ENCODE measurements at places on chromosomes 3 and 15.
A peak's percentile ranks its signal among the peaks of the same experiment; 100 is the strongest.

DNA sequence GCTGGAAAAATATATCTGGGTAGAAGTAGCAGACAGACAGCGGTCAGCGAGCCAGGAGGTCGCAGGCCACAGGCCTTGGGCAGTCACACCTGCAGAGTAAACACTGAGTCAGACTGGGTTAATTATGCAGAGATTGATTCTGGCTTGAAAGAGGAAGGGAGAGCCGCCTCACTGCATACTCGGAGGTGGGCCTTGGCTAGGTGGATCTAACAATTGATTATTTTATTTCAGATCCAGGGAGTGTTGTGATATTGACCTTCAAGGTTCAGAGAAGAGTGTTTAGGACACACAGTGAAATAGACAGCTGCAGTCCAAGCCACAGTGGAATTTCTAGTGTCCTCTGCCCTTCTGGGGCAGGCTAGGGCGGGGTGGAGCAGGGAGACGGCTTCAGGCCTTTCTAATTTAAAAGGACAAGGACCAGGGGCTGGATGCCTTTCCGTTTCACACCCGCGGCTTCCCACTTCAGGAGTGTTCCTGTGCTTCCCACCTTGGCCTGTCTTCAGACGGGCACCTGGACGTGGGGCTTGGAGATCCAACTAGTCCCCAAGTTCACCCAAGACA is 237.3 kb downstream of the XXYLT1 start:
- no peak for DNase-seq

DNA sequence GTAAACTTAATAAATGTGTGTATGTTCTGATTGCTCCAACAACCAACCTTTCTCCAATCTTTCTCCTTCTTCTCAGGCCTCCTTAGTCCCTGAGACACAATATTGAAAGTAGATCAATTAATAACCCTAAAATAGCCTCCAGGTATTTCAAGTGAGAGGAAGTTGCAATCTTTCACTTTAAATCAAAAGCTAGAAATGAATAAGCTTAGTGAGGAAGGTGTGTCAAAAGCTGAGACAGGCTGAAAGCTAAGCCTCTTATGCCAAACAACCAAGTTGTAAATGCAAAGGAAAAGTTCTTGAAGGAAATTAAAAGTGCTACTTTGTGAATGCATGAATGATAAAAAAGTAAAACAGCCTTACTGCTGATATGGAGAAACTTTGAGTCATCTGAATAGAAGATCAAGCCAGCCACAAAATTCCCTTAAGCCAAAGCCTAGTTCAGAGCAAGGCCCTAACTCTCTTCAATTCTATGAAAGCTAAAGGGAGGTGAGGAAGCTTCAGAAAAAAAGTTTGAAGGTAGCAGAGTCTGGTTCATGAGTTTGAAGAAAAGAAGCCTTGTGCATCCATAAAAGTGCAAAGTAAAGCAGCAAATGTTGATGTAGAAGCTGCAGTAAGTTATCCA is 38.6 kb downstream of the CCDC80 start:
- no peak for DNase-seq

DNA sequence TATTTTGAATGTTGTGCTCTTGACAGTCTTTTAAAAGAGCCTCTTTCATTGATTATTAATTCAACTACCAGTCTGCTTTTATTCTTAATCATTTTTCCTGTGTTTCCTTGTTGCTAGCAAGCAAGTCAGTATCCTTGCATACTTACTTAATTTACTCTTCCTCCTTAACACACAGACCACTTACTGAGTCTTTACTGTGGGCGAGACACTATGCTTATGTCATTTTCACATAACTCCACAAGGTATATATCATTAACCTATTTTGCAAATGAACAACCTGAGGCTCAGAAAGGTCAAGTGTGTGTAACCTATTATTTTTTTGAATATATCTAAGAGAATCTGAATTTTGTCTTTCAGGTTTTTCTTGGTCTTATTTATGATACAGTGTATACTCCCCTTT is 130.9 kb downstream of the WDR76 start:
- DNase-seq: no peak

DNA sequence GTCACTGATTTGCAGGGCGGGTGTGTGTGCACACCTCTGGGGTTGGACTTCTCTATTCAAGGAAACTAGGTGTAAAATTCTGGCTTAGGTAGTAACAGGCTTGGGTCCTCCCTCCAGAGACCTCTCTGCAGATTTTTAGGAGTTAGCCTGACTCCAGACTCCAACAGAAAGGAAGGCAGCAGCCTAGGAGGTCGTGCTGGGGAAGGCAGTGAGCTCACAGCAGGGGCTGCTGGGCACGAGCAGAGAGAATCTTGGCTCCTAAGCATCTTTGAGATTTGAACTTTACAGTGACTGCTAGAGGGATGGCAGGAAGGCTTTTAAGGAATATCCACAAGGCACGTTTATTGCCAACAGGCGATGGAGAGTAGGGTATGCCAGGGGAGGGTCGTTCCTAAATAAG is 612.6 kb downstream of the FOXP1 start:
- no peak for DNase-seq

- no peak for DNase-seq
Observed at GRCh38 chr15:34652726-34653033, 69.2 kb upstream of the GOLGA8B start.

DNA sequence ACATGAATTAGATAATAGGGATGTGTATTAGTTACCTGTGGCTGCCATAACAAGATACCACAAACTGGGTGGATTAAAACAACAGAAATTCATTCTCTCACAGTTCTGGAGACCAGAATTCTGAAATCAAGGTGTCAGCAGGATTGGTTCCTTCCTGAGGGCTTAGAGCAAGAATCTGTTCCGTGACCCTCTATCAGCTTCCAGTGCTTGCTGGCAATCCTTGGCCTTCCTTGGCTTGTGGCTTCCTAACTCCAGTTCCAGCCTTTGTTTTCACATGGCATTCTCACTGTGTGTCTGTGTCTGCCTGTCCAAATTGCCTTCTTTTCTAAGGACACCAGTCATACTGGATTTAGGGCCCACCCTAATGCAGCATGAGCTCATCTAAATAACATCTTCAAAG is 94.4 kb upstream of the NR2E3 start:
- DNase-seq: no peak

DNA sequence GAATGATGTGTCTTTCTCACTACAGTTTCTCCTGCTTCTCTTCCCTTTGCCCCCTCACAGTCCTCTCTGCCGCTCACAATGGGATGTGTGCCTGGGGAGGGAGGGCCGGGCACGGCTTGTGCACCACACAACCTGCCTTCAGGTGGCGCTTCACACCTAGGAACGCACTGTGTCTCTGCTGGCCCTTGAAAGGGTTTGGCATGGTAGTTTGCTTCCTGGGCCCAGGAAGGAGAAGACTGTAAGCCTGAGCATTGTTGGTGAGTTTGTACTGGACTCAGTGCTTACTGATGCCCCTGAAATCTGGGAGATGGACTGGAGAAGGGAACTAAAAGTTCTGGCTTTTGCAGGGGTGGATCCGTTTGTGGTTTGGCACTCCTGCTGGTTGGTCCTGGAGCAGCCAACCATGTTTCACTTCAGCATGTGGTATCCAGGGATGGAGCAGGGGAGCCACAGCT is 9.2 kb downstream of the ALPK3 start:
- DNase-seq: no peak

DNA sequence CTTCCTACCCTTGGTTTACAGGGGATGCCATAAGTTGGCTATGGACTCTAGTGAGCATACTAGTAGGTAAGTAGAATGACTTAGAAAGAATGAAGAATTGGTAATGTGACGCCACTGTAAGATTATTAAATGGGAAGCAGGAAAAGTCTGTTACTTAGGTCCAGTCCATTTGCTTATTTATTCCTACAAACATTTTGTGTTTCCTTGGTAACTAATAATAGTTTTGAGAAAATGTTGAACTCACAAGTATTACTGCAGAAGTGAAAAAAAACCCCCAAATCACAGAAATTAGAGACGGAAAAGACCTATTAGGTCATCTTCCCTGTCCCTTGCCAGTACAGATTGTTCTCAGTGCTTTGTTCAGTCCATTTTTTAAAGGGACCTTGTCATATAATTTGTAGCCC is 63.5 kb downstream of the CMSS1 start:
- DNase-seq: no peak

- no peak for DNase-seq
Observed at GRCh38 chr3:143835312-143835711, 13.0 kb downstream of the SLC9A9 start.

DNA sequence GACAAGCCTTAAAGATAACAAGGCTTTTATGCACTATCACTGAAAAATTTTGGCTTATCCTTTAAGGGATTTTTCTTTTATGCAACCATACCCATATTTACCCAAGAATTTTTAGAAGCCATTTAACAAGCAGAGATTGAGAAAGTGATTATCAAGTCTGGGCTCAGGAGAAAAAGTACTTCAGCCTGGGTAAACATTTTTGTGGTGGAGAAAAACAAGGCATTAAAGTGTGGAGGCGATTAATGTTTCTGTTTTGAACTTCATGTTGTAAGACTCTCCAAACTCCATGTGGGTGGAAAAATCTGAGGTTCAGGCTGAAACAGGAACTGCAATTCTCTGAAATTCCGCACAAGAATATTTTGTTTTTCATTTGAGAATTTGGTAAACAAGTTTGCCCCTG is 260.4 kb upstream of the KCNMB2 start:
- no peak for DNase-seq

DNA sequence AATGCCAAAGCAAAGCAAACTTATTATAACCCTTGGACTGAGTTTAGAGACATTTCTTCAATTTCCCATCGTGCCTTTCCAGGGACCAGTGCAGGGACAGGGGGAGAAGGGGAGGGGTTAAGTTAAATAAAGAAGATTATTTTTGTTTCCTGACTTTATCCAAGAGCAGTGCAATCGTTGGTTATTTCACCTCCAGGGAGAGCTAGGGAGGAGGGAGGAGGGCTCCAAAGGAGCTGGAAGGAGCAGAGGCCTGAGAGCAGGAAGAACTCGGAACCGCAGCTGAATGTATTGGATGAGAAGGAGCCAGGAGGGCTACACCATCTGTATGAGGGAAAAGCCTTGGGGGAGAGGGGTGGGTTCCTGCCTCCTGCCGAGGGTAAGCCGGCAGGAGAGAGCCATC is 20.7 kb downstream of the HAPLN3 start:
- no peak for DNase-seq

DNA sequence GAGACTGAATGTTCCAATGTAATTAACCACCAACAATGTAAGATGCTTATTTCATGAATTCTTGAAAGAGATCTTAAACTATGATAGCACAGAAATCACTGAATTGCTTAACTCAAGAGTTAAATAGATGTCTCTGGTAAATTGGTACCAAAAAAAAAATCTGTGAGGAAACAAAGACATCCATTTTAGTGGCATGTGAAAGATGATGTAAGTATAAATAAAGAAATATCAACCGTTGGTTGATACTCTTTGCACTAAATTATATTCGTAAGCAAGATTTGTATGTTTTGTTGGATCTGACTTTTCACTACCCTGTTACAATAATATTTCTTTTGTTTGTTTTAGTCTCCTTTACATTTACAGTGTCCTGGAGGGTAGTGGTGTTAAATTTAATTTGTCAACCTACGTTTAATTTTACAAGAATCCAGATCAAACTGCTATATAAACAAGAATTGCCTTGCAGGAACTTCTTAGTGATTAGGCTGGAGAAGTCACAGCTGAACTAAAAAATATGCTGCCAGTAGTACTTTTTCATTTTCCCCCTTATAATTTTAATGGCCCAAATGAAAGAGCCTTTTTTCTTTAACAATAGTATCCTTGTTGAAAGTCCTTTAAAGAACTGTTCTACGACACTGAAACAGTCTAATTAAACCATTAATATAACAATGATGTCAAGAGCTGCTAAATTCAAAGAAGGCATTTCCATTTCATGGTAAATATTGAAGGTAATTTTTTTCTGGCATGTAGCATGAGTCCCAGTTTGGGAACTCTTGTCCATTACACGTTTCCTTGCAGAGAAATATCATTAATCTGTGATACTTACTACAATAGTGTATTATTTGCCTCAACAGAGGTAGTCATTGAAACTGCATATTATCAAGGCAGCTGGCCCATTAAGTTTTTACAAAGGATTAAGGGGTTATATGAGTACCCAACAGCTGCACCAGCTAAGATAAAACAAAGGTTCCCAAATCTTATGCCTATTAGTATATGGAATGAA is 109.6 kb upstream of the PHLDB2 start:
- no peak for DNase-seq

- DNase-seq: no peak
Observed at GRCh38 chr3:187586226-187586625, 84.0 kb downstream of the SST start.

GRCh38 chr3:49671291-49672288 is 2.6 kb upstream of the APEH start:
- DNase-seq: peak; percentile 53

- DNase-seq: no peak
Observed at GRCh38 chr3:47003056-47003410, 23.6 kb downstream of the NBEAL2 start.

- DNase-seq: no peak
Observed at GRCh38 chr3:98003306-98003969, 31.2 kb upstream of the RIOX2 start.

- DNase-seq: no peak
Observed at GRCh38 chr15:96599268-96599667, 268.8 kb downstream of the NR2F2 start.

DNA sequence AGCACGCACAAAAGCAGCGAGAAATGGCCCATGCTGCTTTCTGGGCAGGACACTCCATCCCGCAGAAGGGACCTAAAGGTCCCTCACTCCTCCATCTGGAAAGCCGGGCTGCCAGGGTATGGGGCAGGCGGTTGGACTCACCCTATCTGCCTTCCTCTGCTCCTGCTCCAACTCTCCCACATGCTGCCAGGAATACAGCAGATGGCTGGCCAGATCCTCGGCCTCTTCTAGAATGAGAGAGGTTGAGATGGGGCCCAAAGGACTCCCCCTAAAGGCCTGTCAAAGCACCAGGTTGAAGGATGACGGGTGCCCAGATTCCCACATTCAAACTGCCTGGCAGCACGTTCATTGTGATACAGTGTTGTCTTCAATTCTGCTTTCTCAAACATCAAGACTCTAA is 85.1 kb upstream of the C2CD4B start:
- DNase-seq: no peak

DNA sequence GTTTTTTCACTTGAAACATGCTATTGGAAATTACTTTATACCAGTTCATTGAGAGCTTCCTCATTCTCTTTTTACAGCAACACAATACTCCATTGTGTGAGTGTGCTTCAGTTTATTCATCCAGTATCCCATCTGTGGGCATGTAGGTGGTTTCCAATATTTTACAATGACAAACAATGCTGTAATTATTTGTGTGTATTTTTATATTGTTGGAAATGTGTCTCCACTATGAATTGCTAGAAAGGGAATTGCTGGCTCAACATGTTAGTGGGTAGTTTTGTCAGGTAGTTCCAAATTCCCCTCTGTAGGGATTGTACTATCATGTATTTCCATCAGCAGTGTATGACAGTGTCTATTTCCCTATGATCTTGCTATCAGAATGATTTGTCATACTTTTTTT is 65.8 kb upstream of the MAGI1 start:
- no peak for DNase-seq

GRCh38 chr15:29942143-29942542 is 119.9 kb upstream of the TJP1 start:
- no peak for DNase-seq
